ENCODE measurements at places on chromosomes 1 and 21.
A peak's percentile ranks its signal among the peaks of the same experiment; 100 is the strongest.

DNA sequence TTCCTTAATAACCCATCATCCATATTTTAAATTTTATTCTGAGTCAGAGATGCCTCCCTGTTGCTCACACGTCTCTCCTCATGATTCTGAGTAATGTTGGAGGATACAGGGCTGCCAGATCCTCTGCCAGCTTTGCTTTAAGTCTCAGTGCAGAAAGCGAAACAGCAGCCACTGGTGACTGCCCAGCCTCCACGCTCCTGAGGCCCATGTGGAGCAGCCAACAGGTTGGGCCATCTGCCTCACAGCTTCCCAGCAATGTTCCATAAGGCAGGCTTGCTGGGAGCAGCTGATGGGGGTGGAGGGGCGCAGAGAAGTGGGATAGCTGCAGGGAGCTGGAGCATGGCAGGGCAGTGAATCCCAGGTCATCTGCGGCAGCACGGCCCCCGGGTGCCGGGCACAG is 104.2 kb downstream of the IGSF21 start:
- no peak for DNase-seq

GRCh38 chr1:165686121-165686970 is 12.0 kb downstream of the ALDH9A1 start:
- DNase-seq = no peak

GRCh38 chr1:54583307-54583686 is 35.3 kb downstream of the ACOT11 start:
- no peak for DNase-seq

DNA sequence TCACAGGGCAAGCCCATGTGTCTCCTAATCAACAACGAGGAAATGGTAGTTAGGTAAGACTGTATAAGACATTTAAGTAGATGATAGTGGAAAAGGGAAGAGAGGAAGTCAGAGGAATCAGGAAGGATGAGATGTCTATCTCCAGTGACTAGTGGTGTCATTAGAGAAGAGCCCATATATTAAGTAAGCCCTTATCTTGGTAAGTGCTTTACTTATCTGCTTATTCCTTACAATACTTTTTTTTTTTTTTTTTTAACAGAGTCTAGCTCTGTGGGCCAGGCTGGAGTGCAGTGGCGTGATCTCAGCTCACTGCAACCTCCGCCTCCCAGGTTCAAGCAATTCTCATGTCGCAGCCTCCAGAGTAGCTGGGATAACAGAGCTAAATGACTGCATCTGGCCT is 29.5 kb downstream of the RNF11 start:
- DNase-seq = no peak

GRCh38 chr1:39411526-39412478 is 79.6 kb upstream of the BMP8A start:
- DNase-seq = peak; percentile 23

DNA sequence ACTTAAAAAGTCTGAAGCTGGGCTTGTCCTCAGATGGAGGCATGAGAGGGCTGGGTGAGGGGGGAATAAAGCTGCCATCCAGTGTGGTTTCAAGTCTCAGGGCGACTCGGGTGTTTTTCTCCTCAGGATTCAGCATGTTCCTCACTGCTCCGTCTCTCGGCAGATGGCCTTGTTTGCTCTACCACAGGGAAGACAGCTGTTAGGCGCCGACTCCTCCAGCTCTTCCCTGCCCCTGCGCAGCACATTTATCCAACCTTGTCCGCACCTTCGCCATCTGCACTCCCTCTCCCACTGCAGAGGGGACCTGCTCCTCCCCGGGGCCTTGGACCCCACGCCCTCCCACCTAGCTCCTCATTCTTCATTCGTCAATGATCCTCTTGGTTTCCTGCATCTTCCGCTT is 16.6 kb upstream of the S100A11 start:
- DNase-seq = no peak

- DNase-seq = no peak
These were observed 170.5 kb downstream of the APP start for GRCh38 chr21:25999921-26000582.

DNA sequence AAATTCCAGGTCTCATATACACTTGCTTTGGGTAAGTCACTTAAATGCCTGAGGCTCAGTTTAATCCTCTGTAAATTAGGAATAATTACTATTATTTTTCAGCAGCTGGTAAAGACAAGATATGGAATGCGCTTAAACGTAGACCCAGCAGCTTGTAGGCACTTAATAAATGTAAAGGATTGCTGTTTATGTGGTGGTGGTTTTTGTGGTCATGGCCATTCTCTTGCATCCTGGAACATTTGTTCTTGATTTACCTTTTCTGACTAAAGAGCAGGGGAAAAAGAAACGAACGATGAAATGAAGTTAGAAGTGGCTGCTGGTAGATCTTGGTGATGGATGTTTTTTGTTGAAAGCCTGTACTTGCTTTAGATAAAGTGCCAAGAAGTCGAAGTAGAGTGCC is 195.0 kb upstream of the FOXD3 start:
- DNase-seq = no peak

GRCh38 chr1:17851056-17851455 is 95.9 kb downstream of the ACTL8 start:
- no peak for DNase-seq

- no peak for DNase-seq
These were observed 57.4 kb upstream of the PRRC2C start for GRCh38 chr1:171427852-171428471.

- DNase-seq = peak; percentile 30
These were observed 15.1 kb downstream of the RNF223 start for GRCh38 chr1:1058921-1059493.

DNA sequence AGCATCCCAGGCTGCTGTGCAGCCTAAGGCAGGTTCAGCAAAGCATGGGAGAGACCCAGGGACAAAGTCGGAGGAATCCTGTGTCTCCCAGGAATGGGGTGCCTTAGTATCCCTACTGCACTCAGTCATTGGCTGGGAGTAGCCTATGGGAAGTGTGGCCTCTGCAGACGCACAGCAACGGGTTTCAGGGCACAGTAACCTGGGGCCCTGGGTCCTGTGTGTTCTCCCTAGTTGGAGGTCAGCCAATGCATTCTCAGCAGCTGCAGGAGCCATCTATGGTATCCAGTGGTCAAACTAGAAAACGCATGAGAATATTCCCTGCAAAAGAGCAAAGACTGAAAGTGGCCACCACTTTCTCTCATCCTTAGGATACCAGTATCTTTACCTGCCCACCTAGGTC is 13.7 kb upstream of the C1orf21 start:
- DNase-seq = no peak

- DNase-seq = no peak
These were observed 51.4 kb downstream of the ZBTB18 start for GRCh38 chr1:244102468-244102867.

DNA sequence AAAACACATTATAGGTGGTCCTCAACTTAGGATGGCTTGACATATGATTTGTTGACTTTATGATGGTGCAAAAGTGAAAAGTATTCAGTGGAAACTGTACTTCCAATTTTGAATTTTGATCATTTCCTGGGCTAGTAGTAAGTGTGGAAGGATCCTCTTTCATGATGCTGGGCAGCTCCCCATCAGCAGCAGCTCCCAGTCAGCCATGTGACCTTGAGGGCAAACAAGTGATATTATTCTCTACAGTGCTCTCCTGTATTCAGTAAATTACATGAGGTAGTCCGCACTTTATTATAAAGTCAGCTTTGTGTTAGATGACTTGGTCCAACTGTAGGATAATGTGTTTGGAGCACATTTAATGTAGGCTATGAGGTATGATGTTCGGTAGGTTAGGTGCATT is 36.4 kb downstream of the SLC22A15 start:
- DNase-seq = no peak

- peak; percentile 71 for DNase-seq
These were observed 94.6 kb downstream of the ZC3H11B start for GRCh38 chr1:219518168-219518906.

DNA sequence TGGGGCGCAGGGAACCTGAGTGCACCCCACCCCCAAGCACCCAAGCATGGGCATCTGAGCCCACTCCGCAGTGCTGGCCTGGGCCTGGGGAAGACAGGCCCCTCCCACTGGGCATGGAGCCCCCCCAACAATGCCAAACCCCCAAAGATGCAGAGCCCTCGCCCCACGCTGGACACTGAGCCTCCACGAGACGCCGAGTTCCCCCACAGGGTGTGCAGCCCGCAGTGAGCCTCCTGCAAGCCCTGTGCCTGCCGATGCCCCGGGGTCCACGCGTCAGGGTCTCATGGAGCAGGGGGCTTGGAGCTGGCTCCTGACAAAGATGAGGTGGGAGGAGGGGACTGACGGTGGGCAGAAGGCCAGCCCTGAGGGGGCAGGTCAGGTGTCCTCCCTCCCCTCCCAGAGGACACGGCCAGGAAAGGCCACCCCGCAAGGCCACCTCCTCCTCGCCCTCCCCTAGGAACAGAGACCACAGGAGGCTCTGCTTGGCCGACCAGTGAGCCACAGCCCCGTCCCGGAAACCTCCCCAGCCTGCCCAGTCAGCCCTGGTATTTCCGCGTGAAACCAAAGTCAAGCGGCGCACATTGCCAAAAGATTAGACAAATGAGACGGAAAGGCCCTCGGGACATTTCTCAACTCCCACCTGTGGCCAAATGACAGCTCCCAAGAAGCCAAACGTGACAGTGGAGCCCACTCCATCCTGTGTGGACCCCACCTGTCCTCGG is 33.4 kb downstream of the MEGF6 start:
- no peak for DNase-seq

- peak; percentile 82 for DNase-seq
These were observed 22.5 kb upstream of the KCNE1 start for GRCh38 chr21:34534522-34534921.

- no peak for DNase-seq
These were observed 71.9 kb downstream of the CD34 start for GRCh38 chr1:207839083-207839413.

GRCh38 chr1:74895411-74895810 is 162.5 kb downstream of the TYW3 start:
- DNase-seq = no peak

GRCh38 chr1:115814685-115815398 is 26.1 kb downstream of the NHLH2 start:
- DNase-seq = no peak

- peak; percentile 58 for DNase-seq
These were observed 68.7 kb downstream of the DNTTIP2 start for GRCh38 chr1:93810316-93810715.

DNA sequence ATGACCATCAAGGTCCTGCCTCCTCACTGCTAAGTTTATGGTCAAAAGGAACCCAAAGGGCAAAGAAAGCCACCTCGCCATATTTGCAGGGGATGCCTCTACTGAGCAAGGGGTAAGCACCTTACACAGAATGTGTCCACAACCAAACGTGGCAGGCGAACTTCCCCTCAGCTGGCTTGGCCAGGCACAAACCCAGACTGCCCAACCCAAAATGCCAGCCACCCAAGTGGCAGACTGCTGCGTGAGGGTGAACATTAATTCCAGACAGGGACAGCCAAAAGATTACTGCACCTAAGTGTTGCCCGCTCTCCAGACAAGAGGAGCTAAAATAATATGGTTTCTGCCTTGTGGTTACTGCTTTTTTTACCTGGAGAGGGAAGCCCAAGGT is 16.0 kb downstream of the ZNF697 start:
- no peak for DNase-seq

DNA sequence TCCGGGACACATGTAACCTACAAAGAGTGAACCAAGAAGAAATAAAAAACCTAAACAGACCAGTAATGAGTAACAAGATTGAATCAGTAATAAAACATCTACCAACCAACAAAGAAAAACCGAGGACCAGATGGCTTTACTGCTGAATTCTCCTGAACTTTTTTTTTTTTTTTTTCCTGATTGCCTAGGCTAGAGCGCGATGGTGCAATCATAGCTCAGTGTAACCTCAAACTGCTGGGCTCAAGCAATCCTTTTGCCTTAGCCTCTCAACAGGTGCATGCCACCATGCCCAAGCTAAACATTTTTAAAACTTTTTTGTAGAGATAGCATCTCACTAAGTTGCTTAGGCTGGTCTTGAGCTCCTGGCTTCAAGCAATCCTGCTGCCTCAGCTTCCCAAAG is 11.2 kb upstream of the FGGY start:
- DNase-seq = no peak

- no peak for DNase-seq
These were observed 63.8 kb downstream of the IARS2 start for GRCh38 chr1:220157738-220158137.

- DNase-seq = no peak
These were observed 7.7 kb upstream of the RAB4A start for GRCh38 chr1:229263254-229263653.

- peak; percentile 23 for DNase-seq
These were observed 844.1 kb downstream of the LTN1 start for GRCh38 chr21:28148400-28149064.

DNA sequence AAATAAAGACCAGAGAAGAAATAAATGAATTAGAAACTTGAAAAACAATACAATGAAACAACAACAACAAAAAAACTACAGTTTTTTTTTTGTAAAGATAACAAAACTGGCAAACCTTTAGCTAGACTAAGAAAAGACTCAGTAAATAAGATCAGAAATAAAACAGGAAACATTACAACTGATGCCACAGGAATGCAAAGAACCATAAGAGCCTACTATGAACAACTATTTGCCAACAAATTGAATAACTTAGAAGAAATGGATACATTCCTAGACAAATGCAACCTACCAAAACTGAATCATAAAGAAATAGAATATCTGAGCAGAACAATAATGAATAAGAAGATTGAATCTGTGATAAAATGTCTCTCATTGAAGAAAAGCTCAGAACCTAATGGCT is 742.0 kb downstream of the ADGRL2 start:
- DNase-seq = peak; percentile 41

- DNase-seq = no peak
These were observed 428.8 kb downstream of the SMYD3 start for GRCh38 chr1:246078126-246078887.

DNA sequence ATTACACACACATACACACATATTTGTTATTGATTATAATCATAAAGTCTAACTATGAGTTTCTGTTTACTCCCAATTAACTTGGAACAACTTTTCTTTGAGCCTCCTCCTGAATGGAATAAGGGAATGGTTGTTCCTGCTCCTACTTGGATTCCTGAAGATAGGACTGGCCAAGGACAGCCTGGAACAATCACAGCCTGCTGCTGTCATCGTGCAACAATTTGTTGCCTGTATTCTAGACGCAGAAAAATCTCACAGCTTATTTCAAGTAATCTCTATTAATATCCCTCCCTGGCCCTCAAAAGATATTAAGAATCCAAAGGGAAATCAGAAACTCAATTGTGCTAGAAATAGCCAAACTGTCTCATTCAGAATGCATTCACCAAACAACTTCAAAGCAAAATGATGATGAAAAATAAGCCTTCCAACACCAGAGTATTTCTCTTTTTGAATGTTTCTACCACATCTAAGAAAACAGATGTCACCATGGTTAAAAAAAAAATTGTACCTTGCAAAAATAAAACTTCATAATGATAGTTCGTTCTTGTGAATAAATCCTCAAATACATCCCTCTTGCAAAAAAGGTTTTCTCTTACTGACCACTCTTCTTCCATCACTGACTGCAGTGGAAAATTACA is 30.9 kb downstream of the RCAN1 start:
- DNase-seq = peak; percentile 19

GRCh38 chr1:77322061-77322900 is 40.5 kb downstream of the AK5 start:
- peak; percentile 90 for DNase-seq

GRCh38 chr1:115217150-115218033 is 120.7 kb downstream of the NGF start:
- no peak for DNase-seq

GRCh38 chr1:169235568-169235967 is 129.1 kb downstream of the ATP1B1 start:
- DNase-seq = no peak
